ENCODE measurements at places on chromosomes 12 and 14.

DNA sequence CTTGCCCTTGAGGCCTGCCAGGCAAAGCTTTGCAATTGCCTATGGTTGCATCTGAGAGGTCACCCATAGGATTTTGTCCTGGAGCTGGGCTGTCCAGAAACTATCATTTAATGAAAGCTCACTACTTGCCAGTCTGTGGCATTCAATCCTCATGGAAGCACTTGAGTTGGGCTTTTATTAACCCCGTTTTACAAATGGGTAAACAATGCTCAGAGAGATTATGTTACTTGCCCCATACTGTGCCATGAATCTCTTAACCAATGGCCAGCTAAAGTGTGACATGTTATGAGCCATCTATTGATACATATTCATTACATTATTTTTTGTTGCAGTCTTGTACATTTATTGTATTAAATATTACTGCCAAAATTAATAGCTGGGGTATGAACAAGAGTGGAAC, 35.9 kb downstream of the PDZRN4 start:
- DNase-seq, result no peak

GRCh38 chr12:107551434-107551833, 134.2 kb upstream of the PWP1 start:
- DNase-seq, result no peak

DNA sequence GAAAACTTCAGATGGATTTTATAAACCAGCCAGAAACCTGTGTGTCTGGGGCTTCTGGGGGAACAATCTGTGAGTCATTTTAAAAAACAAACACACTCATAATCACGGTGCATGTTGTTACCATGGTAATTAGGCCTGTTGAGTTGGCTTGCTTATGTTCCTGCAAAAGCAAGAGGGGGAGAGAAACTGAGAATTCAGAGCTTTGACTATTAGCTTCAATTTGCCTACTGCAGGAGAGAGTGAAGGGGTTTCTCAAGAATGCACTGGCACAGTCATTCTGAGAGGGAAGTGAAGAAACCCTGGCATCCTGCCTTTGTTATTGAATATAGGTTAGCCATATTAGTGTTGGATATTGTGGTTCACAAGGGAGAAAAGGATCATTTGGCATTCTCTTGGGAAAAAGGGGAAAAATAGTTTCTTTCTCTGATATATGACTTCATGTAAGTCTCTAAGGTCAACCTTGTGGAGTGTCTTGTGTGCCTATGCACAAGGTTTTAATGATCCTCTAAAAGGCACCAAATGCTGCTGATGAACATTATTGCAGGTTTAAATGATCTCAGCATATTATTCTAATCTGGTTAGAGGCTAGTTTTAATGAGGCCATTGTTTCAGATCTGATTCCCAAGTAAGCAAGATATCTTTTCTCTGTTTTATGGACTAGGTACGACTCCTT, 12.9 kb downstream of the GNG2 start:
- no peak for DNase-seq

- DNase-seq, result no peak
Observed at GRCh38 chr12:132460571-132460970, 29.4 kb upstream of the FBRSL1 start.

- no peak for DNase-seq
Observed at GRCh38 chr12:11886339-11886738, 184.4 kb upstream of the BCL2L14 start.

DNA sequence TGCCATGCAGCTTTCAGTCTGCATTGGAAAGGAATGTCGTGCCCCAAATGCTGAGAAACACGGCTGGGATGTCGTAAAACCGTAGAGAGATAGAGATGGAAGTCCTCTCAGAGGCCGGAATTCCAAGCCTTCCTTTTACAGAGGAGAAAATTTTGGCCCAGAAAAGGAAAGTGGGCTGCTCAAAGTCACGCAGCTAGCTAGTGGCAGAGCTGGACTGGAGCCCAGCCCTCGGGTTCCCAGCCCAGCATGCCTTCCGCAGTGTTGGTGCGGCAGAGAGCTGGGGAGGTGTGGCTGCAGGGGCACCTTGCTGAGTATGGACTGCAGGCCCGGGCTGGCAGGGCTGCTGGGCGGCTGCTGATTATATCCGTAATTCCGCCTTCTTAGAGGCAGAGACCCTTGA, 50.3 kb downstream of the KCNA1 start:
- DNase-seq, result no peak

DNA sequence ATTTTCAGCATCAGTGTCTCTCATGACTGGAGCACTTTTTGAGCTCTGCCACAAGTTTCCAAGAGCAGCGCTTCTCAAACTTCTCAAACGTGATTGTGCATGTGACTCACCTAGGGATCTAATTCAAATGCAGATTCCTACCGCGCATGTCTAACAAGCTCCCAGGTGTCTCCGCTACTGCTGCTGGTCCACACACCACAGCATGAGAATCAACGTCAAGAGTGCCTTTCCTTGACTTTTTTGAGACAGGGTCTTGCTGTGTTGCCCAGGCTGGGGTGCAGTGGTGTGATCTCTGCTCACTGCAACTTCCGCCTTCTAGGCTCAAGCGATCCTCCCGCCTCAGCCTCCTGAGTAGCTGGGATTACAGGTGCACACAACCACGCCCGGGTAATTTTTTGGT, 22.4 kb downstream of the GLRX5 start:
- DNase-seq, result no peak

GRCh38 chr14:61042220-61042619, 61.2 kb downstream of the SLC38A6 start:
- DNase-seq, result no peak

DNA sequence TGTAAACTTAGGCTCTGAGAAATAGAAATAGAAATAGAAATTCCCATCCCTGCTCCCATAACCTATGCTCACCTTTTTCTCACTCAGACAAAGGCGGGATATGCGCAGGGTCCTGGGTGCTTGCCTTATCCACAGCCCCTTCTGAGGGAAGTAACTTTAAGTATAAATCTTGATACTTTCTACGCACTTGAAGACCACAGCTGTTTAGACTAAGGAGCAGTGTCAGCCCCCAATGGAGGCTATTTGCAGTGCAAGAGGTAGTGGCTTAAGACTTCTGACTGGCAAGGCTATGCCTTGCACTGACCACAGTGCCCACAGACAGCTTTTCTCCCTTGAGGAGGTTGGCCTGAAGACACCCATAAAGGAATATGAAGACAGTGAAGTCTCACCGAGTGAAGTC, 35.2 kb downstream of the ASCL1 start:
- DNase-seq, result no peak

DNA sequence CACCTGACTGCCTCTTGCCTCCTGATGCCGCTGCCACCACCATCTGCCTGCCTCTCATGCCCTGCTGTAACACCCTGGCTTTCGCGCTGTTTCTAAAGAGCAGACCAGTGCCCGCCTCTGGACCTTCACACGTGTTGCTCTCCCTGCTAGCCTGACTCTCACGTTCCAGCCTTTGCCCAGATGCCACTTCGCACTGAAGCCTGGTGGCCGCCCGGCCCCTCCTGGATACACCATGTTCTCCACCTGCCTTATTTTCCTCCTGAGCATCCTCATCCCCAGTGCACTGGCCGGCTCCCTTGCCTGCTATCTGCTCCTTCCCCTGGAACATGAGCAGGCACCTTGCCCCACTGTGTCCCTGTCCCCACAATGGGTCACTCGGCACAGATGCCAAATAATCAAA, 146.5 kb downstream of the PIWIL1 start:
- DNase-seq, result no peak

- DNase-seq, result no peak
Observed at GRCh38 chr12:116161588-116161987, 115.9 kb downstream of the MED13L start.

- DNase-seq, result no peak
Observed at GRCh38 chr12:123050331-123050831, 69.9 kb downstream of the ARL6IP4 start.

DNA sequence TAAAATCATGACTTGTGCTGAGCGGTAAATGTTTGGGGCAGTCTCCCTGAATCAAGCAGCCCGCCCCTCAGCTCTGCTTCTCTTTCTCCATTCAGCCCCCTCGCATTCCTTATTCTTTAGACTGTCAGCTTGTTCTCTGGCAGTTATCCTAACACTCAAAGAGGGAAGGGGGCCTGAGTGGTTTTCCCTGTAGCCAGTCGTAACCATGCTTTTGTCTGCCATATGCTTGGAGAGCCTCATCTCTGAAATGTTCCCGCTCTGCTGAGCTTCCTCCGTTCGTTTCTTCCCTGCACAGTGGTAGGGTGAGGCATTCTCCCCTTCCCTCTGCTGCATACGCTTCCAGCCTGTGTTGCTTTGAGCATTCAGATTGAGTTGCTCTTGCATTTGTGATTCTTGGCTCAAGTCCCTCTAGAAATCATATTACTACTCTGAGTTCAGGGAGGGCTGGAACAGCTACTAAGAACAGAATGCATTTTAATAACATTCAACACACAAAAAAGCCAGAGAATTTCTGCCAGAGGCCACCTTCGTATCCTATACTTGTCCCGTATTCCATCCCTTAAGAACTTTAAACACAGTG, 119.7 kb downstream of the FBXL14 start:
- DNase-seq, result no peak

- DNase-seq, result no peak
Observed at GRCh38 chr12:70581208-70581607, 56.0 kb downstream of the PTPRB start.

DNA sequence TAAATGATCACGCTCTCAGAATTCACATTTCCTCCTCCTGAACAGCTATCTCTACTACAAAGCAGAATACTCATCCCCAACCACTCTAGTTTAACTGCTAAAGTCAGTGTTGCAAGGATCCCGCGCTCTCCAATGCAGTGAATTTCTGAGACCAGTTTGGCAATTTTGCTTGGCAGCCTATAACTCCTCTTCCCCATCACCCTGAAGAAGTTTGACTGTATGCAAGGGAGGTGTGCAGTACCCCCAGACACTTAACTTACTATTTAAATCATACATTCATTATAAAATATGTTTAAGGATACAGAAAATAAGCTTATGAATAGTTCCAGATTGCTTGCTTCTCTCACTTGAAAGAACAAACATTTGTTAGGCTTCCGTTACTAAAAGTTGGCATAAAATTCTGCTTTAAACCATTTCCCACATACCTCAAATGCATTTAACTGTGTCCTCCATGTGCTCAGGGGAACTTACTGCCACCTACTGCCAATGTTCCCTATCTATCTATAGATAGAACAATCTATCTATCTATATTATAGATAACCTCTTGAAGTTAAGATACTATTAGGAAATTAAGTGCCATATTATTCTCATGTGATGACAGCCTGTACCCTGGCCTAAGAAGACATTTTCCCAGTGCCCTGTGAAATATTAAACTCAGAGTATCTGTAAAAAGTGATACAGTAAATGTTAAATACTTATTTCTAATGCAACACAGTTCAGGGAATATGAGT, 2.4 kb downstream of the LGR5 start:
- DNase-seq, result no peak

GRCh38 chr12:3768911-3769447, 16.1 kb upstream of the CRACR2A start:
- no peak for DNase-seq

GRCh38 chr12:22399464-22400180, 65.1 kb upstream of the ST8SIA1 start:
- no peak for DNase-seq

DNA sequence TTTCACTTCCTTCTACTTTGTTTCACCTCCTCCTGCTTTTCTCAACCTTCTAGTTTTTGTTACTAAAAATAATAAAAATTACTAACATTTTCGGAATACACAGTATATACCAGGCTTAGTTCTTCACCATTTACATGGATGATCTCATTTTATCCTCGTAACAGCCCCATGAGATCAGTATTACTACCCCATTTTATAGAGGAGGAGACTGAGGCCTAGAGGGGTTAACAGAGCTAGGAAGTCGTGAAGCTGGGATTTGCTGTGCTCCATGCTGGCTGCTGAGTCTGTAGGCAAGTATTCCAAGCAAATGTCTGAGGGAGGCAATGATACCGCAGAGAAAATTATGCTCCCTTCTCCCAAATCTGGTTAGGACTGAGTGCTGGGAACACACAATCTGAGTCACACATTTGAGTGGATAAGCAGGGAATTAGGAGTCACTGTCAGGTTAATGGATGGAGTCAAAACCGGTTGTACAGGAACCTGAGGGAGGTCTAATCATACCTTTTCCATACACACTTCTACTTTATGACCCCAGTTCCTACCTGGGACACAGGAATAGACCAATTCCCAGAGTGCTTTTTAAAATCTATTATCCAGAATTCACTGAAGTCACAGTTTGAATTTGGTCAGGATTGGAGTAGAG, 51.1 kb downstream of the ZFYVE26 start:
- no peak for DNase-seq

DNA sequence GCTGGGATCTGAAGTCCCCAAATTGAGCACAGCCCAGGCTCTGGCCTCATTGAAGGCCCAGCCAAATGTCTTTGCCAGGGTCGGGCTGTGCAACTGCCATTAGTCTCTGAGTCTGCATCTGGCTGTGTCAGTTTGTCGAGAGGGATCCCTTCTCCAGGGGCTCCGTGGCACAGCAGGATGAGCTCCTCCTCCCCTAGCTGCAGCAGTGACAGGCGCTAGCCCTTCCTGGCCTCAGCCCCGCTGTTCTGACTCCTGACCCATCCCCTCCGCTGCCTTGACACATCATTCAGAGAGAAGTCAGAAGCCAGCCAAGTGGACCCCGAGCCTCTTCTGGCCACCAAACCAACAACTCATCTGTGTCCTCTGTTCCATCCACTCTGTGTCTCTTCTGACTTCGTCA, 188.3 kb downstream of the CALM1 start:
- DNase-seq, result no peak

GRCh38 chr12:101891462-101891971, 14.1 kb downstream of the DRAM1 start:
- peak; percentile 73 for DNase-seq

- no peak for DNase-seq
Observed at GRCh38 chr12:56678852-56679251, 9.2 kb downstream of the PTGES3 start.

GRCh38 chr14:88069677-88070076, 64.7 kb downstream of the GPR65 start:
- no peak for DNase-seq

DNA sequence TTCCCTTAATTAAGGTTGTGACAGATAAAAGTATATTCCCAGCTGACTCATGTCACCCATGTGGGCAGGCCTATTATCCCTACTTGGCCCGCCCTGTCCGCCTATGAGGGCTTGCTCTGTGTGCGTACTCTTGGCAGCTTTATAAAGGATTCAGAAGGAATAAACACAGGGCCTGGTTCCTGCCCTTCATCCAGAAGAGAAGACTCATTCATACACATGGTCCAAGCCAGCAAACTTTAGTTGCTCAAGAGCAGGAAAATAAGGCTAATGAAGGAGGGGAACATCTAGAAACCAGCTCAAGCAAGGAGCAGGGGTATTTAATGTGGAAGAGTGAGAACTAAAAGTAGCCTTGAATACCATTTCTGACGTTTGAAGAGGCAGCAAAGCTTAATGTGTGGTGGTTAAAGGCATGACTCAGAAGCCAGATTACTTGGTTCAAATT, 141.9 kb downstream of the CRADD start:
- no peak for DNase-seq

- peak; percentile 98 for DNase-seq
Observed at GRCh38 chr12:57782608-57783465, at the start of gene TSFM. TSS of gene TSFM (plus strand) at chr12:57782787. CDS start at chr12:57782802, 15 bp downstream.

GRCh38 chr14:92906823-92907222, 16.1 kb upstream of the CHGA start:
- peak; percentile 37 for DNase-seq

All from aorta (tissue), 5 donors.